ENCODE measurements at places on chromosomes 4 and X.

GRCh38 chrX:148722966-148723365, 222.5 kb downstream of the AFF2 start:
- DNase-seq: no peak

DNA sequence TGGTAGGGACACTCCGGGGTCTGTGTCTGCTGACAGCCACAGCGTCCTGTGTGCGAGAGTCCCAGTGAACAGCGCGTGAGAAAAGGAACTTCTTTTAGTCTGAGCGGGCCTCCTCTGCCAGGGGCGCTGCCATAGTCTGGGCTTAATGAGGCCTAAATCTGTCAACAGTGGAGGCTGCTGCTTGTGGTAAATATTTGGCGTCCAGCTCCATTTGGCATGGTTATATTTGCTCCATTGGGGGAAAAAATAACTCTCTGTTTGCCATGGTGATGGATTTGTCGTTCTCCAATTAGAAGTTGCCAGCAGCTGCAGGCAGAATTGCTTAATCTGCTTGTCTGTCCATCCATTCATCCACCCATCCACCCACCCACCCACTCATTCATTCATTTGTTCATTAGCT, 71.4 kb upstream of the PSAPL1 start:
- DNase-seq: no peak

- DNase-seq: no peak
Measured at GRCh38 chr4:182578402-182578801, 335.2 kb downstream of the TENM3 start.

- DNase-seq: no peak
Measured at GRCh38 chrX:10166248-10166716, 9.5 kb downstream of the CLCN4 start.

DNA sequence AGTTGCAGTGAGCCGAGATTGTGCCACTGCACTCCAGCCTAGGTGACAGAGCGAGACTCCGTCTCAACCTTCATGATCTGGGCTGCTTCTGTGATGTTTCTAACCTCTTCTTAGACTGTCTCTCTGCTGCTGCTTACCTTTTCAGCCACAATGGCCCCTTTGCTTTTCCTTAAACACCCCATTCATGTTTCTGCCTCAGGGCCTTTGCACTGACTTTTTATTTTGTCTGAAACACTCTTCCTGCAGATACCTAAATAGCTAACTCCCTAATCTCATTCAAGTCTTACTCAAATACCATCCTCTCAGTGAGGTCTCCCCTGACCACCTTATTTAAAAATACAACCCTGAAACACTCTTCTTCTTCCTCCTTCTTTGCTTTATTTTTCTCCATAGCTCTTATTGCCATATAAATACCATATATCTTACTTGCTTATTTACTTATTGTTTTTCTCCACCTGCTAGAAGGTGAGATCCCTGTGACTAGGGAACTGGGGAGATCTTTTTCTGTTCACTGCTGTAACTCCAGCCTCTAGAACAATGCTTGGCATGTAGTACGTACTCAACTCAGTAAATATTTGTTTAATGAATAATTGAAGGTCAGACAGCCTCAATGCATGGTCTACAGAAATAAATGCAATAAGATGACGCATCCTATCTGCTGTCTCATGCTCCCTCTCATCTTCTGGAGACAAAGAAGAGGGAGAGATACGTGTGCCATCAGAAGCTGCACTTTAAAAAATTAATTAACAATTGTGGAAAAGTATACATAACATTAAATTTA, 43.8 kb upstream of the SETD7 start:
- DNase-seq: no peak

- peak; percentile 91 for DNase-seq
Measured at GRCh38 chrX:41334363-41335197, 618 bp downstream of the DDX3X start.

DNA sequence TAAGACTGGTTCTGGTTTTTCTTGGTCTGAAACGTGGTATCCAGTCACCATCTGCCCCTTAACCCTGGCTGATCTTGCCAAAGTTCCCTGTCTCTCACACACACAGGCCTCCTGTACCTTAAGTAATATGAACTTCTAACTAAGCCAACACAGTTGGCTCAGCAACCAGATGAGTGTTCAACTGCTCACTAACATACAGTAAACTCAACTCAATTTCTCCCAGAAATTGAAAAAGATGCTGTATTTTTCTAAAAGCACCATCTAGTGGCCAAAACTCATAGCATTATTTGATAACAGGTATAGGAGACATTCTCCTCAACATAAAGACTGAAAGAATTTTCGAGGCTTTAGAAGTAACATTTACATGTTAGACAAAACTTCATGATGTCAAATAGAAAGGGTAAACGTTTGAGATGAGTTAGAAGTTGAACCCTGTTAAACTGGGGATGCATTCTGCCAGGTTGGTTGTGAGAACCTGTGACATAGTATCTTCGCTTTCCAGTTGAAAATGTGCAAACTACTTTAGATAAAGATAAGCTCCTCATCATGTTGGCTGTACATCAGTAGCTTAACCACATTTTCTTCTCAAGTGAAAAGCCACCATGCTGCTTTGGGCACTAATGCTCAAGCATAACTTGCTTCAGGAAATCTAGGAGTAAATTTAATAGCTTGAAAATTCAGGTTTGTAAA, 31.2 kb downstream of the CCNI start:
- peak; percentile 22 for DNase-seq

DNA sequence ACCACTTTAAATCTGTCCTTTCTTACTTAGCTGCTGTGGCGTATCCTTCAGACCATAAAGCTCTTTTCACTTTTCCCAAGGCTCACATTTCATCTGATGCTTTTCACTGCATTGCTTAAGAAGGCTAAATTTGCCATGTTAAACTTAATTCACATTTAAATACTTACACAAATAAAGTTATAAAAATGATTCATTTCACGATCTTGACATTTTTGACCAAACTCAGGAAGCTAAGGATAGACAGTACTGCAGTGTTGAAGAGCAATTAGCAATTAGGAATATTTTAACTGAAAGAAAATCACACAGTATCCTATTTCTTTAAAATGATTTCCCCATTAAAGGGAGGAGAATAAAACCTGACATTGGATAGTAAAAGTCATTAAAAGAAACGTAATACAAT, 1038.6 kb downstream of the STPG2 start:
- DNase-seq: no peak
